ENCODE measurements at places on chromosomes 3 and 15. TPM values are rescaled to one million over a fixed set of nuclear protein-coding genes. Genes with fewer than 3 reads are reported as not detected.
A peak's percentile ranks its signal among the peaks of the same experiment; 100 is the strongest.

DNA sequence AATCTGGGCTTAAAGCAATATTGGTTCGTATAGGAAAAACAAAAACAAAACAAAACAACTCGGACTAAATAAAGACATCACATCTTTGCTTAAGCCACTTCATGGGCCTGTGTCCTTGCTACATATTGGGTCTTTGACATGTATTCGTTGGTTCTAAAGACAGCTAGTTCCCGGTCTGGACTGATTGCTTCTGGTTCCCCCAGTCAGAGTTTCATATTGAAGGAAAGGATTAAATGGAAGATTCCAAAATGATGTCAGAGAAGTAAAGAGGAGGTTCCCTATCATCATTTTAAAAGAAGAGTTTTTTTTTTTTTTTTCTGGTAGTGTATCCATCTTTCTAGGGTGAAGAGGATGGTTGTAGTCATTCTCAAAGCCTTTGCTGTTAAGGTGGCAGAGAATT is 2.3 kb downstream of the OXSR1 start:
- DNase-seq = no peak

GRCh38 chr15:32970847-32971246 is 223.7 kb downstream of the FMN1 start:
- peak; percentile 51 for DNase-seq

RASGRF1 gene
- polyA plus RNA-seq = 0.12 TPM

DNA sequence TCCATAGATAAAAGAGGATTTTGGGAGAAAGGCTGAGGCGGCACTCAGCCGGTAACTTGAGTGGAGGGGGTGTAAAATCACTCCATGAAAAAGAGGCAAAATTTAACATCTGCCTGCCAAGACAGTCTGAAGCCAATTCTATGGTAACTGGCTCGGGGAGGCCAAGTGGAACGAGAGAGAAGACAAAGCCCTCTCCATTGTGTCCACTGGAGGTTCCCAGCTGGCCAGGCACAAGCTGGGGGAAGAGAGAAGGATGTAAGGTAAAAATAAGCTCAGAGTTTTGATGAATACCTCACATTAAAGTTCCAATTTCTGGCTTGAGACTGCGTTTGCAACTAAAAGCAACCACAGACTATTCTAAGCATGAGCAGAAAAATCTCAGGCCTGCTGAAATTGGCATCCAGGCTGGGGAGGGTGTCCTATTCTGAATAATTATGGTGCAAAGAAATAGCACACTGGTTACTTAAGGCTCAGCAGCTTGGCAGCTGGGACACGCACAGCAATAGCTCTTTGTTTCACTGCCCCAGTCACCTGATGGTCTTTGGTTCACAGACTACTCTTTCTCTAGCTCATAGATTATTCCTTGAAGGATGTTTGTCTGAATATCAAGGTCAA is 48.8 kb downstream of the CHRD start:
- peak; percentile 22 for DNase-seq

- no peak for DNase-seq
Measured at GRCh38 chr3:191362037-191362436, 31.7 kb upstream of the UTS2B start.

GRCh38 chr3:119323723-119324085 is 29.5 kb downstream of the ARHGAP31 start:
- DNase-seq = no peak

DNA sequence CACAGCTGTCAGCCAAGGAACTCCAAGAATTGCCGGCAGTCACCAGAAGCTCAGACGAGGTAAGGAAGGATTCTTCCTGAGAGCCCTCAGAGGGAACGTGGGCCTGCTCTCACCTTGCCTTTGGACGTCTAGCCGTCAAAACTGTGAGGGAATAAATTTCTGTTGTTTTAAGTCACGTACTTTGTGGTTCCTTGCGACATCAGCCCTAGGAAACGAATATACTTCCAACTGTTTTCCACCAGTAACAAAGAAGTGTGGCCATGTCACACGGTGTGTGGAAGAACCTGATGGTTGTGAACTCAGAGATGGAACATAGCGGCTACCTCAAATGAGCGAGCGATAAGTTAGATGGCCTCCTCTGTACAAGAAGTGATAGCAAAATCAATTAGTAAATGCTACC is 41.0 kb upstream of the B3GNT5 start:
- no peak for DNase-seq

DNA sequence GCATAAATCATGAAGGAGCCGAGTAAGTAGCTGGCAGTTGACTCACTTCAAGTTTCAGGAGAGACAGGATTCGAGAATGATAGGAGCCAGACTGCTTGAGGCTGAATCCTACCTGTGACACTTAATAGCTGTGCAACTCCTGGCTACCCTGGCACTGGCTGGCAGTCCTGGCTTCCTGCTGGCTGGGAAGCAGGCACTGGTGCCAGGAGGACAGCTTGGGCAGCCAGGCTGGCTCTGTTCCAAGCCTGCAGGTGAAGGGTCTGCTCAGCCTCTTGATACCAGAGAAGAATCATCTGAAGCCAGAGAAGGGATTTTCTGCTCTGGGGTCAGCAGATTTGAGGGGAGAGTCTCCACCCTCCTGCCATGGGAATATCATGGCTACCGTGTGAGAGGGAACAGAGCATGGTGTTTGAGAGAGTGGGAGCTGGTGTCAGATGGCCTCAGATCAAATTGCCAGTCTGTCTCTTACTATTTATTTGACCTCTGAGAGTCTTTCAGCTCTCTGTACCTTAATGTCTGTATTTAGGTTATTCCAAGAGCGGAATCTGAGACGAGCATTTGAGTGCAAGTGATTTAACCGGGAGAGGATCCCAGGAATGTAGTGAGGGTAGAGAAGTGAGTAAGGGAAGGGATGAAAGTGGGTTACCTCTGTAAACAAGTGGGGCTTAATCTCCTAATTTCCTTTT is 4.4 kb upstream of the XIRP1 start:
- peak; percentile 54 for DNase-seq
